Skin of body (tissue), 3 donors: ENCODE measurements at places on chromosomes 7 and 10. TPM values are rescaled to one million over a fixed set of nuclear protein-coding genes. Genes with fewer than 3 reads are reported as not detected.
A peak's percentile ranks its signal among the peaks of the same experiment; 100 is the strongest.

Gene WIPF3
- 0.59 TPM for total RNA-seq

Gene SAMD9L
- total RNA-seq: 7.6 TPM

- peak; percentile 51 for DNase-seq
These were observed 333.9 kb downstream of the AUTS2 start for GRCh38 chr7:69932034-69932628.

- no peak for DNase-seq
These were observed 49.6 kb upstream of the TOMM7 start for GRCh38 chr7:22872096-22872807.

- DNase-seq: no peak
These were observed 536.6 kb upstream of the GALNT17 start for GRCh38 chr7:70595370-70595754.
